ENCODE measurements at places on chromosomes 3 and 15. TPM values are rescaled to one million over a fixed set of nuclear protein-coding genes. Genes with fewer than 3 reads are reported as not detected.

Gene PPM1L
- total RNA-seq = 4.7 TPM

Gene SPINT1
- 190 TPM for total RNA-seq

Gene MCTP2
- total RNA-seq = 20.0 TPM

Gene TKT
- 757 TPM for total RNA-seq

Gene FILIP1L
- 88.3 TPM for total RNA-seq

Gene CPEB1
- total RNA-seq = not detected

Gene TM6SF1
- not detected for total RNA-seq

Gene ANKRD63
- not detected for total RNA-seq

Gene EXD1
- not detected for total RNA-seq

Gene CRTC3
- 25.9 TPM for total RNA-seq

Gene SLC22A14
- 1.6 TPM for total RNA-seq

Gene GUCA1C
- not detected for total RNA-seq

Gene ZCWPW2
- total RNA-seq = 1.1 TPM

Gene SMCO1
- total RNA-seq = not detected

Gene NR2E3
- total RNA-seq = 1.6 TPM

Gene LINS1
- 20.8 TPM for total RNA-seq

Gene OSBPL10
- total RNA-seq = 138 TPM

Gene GATM
- total RNA-seq = 0.54 TPM

Gene C2CD4B
- not detected for total RNA-seq

Gene PLA2G4F
- 0.79 TPM for total RNA-seq

Gene STAB1
- 0.22 TPM for total RNA-seq

Gene SLC22A13
- 2.6 TPM for total RNA-seq

Gene ACTRT3
- total RNA-seq = 6.2 TPM

Gene HMCES
- total RNA-seq = 27.1 TPM

Gene RHCG
- 0.11 TPM for total RNA-seq

Gene AHSG
- not detected for total RNA-seq

Gene CYP1A2
- not detected for total RNA-seq

Gene POPDC2
- total RNA-seq = 0.22 TPM

Gene HTR3D
- not detected for total RNA-seq

Gene FETUB
- not detected for total RNA-seq

Gene IL5RA
- not detected for total RNA-seq

Gene RYR3
- 2.4 TPM for total RNA-seq

Gene SNTN
- not detected for total RNA-seq

Gene ADGRG7
- total RNA-seq = 0.39 TPM

Gene AMT
- 2.2 TPM for total RNA-seq

Gene HGD
- 0.65 TPM for total RNA-seq

Gene GRK7
- 0.11 TPM for total RNA-seq

Gene EFHB
- total RNA-seq = 1.6 TPM

Gene PLSCR4
- 11.0 TPM for total RNA-seq

Gene A4GNT
- not detected for total RNA-seq

Gene MOBP
- not detected for total RNA-seq

Gene TRPM1
- total RNA-seq = not detected

Gene CELSR3
- total RNA-seq = 1.6 TPM

Gene MCCC1
- total RNA-seq = 29.4 TPM

Gene C3orf20
- 0.11 TPM for total RNA-seq

Gene SCG3
- not detected for total RNA-seq

Gene KNG1
- not detected for total RNA-seq

Gene MYO5C
- 0.39 TPM for total RNA-seq

Gene RASGRF1
- 3.1 TPM for total RNA-seq

Gene ABI3BP
- total RNA-seq = 17.0 TPM

Gene GOLGA8M
- total RNA-seq = not detected

Gene IMPG2
- 1.2 TPM for total RNA-seq

Gene PLIN1
- 0.33 TPM for total RNA-seq

Gene ZIC1
- total RNA-seq = not detected

Gene EMC7
- total RNA-seq = 24.0 TPM

Data from placental epithelial cell (primary cell).